Astrocyte of the hippocampus (primary cell): ENCODE measurements at places on chromosomes 1 and 21.
A peak's percentile ranks its signal among the peaks of the same experiment; 100 is the strongest.

DNA sequence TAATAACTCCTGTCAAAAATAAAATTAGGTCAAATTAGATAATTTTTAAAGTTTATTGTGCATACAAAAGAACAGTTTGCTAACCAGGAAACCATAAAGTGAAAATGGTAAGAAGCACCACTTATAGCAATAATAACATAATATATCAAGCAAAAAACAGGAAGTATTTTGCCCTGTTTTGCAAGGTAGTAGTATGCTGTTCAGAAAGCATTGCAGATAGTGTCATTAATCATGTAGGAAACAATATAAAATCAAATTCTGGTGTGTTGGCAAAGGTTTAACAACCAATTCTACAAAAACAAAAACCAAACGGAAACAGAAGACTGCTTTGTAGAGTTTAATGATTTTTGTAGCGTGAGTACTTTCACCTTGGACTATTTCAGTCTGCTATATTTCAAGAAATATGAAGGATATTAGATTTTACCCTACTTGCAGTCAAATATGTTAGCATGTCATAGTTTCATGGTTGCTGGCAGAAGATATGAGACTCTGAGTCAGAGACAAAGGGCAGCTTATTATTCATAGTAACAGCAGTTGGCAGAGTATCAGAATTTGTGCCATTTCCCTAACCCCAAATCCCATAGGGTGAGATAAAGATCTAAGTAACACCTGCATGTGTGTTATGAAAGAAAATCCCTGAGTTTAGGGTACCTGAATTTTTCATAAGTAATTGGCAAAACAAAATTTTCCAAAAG is 729.0 kb upstream of the BRINP3 start:
- peak; percentile 3 for DNase-seq

DNA sequence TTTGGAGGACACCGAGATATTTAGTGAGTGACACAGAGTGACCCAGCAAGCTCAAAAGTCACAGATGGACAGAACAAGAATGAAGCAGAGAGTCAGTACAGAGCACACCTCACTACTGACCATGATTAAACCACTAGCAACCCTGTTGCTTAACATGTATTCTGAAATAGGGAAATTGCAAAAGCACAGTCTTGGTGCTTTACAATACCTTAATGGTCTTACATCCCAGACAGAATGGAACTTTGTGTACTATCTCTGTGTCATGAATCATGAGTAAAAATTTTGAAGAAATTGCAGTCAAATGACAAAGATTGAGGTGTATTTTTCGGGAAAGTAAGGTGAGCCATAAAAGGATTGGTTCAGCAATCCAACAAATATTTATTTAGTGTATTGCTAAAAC is 2.7 kb upstream of the SAMSN1 start:
- DNase-seq: no peak

- no peak for DNase-seq
These were observed 4.0 kb upstream of the SLC35A3 start for GRCh38 chr1:99965646-99966375.

GRCh38 chr1:168783458-168784210 is 54.6 kb upstream of the DPT start:
- DNase-seq: no peak

- peak; percentile 45 for DNase-seq
These were observed 860 bp downstream of the TMEM63A start for GRCh38 chr1:225881081-225881958.

- DNase-seq: no peak
These were observed 66.1 kb upstream of the ATP1A1 start for GRCh38 chr1:116306840-116307442.

- no peak for DNase-seq
These were observed 29.1 kb upstream of the GOLT1A start for GRCh38 chr1:204242920-204243319.

GRCh38 chr1:109307274-109308021 is 637 bp upstream of the MYBPHL start:
- DNase-seq: no peak
